EH (cell line): ENCODE measurements at places on chromosomes 5 and 9.

- peak; percentile 22 for DNase-seq
These were observed 3.4 kb downstream of the IL13 start for GRCh38 chr5:132661231-132662003.

GRCh38 chr5:95900383-95900958 lies 61.2 kb downstream of the ELL2 start:
- peak; percentile 80 for DNase-seq

DNA sequence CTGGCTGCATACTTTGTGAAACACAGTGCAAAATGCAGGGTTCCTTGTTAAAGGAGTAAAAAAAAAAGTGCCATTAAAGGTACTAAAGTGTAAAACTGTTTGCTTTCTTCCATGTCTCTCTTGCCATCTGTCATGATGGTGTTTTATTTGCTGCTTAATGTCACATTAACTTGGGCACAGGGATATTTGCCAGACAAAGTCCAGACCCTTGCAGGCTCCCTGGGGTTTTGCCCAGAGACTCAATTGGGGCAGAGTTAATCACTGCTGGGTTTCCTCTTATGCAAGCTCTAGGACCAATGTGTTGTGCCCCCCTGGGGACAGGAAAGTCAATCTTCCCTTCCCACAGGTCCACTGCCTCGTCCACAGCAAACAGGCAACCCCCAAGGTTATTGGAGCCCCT lies 274.3 kb upstream of the SGCD start:
- no peak for DNase-seq

DNA sequence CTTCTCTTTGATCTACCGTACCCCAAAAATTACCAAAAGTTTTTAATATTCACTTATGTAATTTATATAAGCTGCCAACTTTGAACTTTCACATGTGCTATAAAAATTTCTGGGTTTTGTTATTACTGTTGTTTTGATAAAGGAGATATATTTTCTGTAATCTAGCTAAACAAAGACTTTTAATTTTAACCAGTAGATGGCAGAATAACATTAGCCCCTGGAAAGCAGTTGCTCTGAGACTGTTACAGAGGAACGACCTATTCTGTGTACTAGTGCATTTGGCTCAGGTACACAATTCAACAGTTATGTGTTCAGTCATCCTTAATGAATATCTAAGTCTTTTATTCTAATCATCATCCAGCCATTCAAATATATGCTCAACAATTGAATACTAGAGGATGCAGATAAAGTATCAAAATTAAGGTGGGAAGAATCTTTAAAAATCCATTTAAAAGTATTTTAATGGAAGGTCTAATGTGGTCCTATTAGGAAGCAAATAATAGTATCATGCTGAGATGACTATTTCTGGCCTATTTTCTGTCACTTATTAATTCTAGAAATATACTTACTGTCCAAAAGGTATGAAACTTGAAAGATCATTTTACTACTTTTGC lies 8.6 kb downstream of the KLHL9 start:
- peak; percentile 54 for DNase-seq

DNA sequence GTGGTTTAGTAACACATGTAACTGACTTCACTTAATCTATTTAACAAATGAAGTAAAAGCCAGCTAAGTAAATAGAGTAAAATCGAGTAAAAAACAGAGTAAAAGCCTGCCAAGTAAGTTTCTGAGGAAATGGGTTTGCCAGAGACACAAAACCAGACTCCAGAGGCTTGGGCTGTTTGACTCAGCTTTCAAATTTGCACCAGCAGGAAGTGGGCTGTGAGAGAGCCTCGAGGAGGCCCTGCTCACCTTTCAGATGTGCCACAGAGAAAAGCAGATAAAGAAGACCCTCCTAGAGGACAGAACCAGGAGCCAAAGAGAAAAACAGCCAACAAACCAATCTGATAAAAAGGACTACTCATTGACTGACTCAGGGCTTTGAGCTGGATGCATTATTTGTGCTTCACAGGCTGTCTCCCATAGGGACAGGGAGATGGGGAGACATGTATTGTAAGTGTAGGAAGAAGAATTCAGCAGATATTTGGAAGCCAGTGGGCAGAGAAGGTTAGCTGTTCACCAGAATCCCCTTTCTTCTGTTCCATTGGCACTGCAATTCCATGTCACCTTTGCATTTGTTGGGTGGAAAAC lies 14.4 kb upstream of the AMACR start:
- peak; percentile 67 for DNase-seq

- DNase-seq, result no peak
These were observed 8.4 kb downstream of the OBP2B start for GRCh38 chr9:133200631-133201030.

DNA sequence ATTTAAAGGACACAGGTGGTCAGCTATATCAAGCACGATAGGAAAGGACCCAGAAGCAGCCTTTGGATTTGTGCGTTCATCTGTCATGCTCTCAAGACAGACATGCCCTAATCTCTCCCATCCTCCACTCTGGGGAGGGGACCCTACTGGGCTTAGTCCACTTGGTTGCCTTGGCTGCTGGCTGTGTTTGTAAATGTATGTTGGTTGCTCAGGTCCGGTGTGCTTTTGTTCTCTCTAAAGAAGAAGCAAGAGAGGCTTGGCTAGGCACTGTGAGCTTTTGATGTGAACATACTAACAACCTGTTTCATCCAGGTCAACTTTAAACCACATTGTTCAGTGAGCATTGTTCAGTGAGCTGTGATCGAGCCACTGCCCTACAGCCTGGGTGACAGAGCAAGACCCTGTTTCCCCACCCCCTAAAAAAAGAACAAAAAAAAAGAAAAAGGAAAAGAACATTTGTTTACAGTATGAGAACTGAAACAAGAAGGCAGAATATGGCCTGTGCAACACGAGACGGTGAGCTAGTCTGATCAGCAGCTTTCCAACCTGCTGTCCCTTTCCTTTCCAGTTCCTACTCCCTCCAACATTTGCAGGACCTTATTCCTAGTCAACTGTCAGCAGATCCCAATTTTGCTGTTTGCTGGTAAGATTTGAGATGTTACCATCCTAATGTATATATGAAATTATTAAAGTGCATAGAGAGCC lies 228.3 kb downstream of the ARHGAP26 start:
- no peak for DNase-seq

GRCh38 chr9:33686942-33687341 lies 108.4 kb upstream of the PRSS3 start:
- DNase-seq, result no peak

DNA sequence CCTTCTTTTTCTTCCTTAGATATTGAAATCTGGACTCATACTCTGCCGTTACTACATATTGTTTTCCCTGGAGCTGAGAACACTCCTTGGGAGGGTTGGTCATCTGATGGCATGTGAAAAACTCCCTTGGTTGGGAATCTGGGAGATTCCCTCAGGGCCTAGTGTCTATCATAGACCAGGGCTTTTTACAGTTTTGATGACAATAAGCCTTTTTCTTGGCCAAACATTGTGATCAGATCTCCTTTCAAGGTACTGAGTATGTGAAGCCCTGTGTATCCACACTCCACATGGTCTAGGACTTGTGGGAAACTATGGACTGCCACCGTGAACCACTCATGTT lies 32.9 kb downstream of the TMEM252 start:
- no peak for DNase-seq

GRCh38 chr9:88237479-88237961 lies 99.2 kb upstream of the SPATA31C2 start:
- DNase-seq, result no peak

DNA sequence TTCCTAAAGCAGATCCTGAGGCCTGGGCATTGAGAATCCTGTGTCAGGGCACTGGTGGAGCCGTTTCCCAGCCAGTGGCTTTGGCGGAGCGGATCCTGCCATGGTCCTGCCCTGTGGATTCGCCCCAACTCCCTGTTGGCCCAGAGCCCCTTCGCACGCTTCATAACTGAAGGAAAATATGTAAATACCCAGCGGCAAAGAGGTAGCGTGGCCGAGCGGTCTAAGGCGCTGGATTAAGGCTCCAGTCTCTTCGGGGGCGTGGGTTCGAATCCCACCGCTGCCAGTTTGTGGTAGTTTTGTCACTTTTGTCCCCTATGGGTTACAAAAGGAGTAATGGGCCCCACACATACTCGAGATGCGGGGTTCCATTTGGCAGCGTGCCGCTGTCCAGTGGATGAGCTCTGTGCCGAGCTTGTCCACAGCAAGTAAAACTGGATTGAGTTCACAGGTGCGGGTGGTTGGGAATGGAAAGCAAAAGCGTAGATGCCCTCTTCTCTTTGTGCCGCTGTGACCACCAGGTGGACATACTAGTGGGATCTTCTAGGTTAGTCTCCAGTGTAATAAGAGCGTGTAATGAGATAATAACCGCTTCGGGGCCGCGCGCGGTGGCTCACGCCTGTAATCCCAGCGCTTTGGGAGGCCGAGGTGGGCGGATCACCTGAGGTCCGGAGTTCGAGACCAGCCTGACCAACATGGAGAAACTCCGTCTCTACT lies 17.3 kb downstream of the TRIM7 start:
- DNase-seq, result peak; percentile 88

GRCh38 chr9:73146111-73146815 lies 5.4 kb upstream of the ANXA1 start:
- DNase-seq, result no peak

GRCh38 chr5:156328766-156329165 lies 1.8 kb downstream of the SGCD start:
- no peak for DNase-seq

DNA sequence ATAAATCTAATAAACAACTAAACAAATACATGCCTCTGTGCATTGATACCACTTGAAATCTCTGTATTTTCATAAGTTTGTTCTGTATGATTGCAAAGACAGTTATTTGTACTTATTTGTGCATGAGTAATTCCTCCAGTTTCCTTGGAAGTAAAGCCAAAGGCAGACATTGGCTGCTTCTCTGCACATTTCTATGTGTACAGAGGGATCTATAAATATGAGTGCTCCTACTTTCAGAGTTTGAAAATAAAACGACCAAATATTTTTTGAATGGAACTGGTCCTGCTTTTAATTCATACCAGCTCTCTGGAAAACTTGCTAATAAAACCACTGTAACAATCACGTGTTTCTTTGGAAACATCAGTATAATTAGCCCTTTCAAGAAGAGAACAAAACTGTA lies 306.5 kb downstream of the MAN2A1 start:
- DNase-seq, result no peak

DNA sequence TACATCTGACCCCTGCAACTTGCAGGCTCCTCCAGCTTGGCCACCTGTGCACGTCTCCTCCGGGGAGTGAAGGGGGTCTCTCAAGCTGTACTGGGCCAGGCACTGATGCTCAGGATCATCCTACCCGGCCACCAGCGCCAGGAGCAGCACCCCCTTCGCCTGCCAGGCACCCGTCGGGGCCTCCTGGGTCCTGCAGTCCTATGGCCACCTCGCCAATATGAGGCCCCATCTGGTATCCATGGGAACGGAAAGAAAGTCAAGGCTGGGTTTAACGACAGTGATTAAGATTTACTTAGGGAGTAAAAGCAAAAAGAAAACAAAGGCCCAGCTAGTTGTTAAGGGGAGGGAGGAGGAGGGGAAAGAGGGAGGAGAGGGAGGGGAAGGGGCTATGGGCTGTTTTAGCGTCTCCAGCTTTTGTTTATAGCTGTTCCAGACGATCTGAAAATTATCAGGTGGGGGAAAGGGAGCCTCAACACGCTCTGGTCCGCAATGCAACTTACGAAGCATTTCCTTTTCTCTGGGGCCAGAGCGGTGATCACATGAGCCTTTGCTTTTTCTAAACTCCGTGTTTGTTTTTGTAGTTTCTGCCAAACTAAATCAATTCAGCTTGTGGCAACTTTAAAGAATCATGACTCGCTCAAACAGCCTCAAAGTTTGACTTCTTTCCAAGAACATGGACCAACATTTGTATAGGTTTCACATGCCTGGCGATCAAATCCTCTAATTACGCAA lies 132.4 kb downstream of the ROR2 start:
- peak; percentile 60 for DNase-seq

GRCh38 chr5:43685252-43685950 lies 82.4 kb downstream of the NNT start:
- peak; percentile 47 for DNase-seq

DNA sequence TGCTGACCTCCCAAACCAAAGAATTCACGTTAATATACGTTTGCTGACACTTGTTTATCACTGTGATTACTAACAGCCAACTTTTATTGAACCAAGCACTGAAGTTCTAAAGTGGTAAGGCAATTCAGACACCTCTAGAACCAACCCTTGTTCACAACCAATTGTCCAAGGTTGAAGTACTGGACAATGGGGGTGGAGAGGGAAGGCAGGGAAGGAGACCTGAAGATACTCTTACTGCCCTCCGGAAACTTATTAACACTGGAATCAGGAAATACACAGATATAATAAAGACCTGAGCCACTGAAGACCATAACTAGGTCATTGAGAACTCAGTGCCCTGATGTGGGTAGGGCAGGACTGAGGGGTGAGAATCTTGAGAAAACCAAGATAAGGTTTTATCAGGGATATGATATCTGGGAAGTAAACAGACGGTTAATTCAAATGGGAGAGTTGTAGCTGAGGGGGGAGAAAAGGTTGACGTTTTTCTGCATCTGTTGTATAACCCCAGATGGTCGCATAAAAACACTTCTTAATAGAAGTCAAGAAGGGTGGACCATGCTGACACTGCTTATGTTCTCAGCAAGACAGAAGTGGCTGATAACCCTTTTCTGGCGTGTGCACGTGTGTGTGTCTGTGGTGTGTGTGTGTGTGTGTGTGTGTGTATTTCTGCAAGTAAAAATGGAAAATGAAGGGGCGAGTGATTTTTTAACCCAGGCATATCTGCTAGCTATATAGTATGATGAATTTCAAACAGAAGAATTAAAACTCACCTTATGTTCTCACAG lies 125.9 kb downstream of the LHFPL2 start:
- DNase-seq, result no peak

DNA sequence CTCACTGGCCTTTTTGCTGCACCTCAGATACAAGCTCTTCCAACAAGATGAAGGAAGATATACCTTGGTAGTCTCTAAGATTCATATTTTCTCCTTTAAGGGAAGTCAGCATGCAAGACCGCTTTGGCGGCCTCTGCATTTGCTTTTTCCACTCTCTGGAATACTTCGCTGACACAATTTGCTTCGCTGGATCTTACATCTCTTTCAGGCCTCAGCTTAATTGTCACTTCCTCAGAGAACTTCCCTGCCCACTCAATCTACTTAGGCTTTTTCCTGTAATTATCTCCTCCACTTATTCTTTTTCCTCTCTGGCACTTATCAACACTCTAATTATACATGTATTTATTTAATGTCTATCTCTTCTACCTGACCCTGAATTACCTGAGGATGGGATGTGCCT lies 1131.1 kb upstream of the WWC1 start:
- DNase-seq, result no peak
